Caudate nucleus (tissue), 63 donors: ENCODE measurements at places on chromosomes 4 and X.

DNA sequence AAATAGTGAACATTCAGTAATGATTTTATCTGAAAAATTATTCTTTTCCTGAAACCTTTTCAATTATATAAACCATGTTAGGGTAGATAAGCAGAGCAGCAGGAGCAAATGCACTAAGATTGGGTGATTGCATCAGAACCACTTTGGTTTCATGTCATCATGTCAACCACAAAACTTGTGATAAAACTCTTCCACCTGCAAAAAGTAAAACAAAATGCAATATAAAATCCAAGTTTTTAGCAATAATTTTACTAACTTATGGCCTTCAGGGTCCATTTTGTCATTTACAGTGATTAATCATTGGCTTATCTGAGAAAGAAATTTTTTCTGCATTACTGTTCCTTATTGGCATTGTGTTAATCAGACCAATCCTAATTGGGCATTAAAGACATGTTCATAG is 42.4 kb downstream of the NHS start:
- DNase-seq, result no peak

- no peak for DNase-seq
Measured at GRCh38 chr4:26020083-26020668, 106.2 kb downstream of the SMIM20 start.

DNA sequence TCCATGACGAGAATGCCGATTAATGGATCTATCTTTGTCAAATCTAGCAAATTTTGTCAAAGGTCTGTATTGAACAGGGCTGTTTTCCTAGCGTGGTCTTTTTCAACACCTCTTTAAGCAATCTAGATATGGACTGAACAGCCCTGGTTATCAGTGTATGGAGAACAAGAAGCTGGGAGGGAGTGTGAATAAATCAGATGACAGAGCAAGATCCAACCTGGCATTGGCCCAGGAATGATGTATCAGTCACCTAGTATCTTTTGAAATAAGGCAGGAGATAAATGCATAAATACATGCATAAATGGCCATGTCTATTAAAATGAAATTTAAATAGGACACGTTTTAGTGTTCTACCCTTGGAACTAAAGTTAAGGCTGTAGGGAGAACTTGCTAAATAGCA is 15.7 kb upstream of the AP1S2 start:
- no peak for DNase-seq

- DNase-seq, result no peak
Measured at GRCh38 chr4:145502809-145503208, 21.2 kb downstream of the SMAD1 start.

DNA sequence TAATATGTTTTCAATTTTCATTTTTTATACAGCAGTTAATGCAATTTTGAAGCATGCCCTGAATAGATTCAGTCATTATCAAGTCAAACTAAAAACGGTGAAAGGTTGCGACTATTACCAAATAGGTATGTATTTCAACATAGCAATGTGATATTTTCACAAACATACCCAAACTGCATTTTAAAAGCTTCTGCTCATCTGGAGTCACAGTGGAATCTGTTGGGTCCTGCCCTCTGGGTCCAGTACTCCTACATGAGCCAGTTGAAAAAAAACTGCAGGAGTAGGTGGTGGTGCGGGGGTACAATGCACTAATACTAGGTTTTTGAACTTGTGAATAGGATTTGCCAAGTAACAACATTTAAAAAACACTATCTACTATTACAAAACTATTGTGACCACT is 938 bp downstream of the GPR34 start:
- DNase-seq, result no peak

GRCh38 chr4:93764639-93765246 is 63.8 kb upstream of the ATOH1 start:
- DNase-seq, result no peak

DNA sequence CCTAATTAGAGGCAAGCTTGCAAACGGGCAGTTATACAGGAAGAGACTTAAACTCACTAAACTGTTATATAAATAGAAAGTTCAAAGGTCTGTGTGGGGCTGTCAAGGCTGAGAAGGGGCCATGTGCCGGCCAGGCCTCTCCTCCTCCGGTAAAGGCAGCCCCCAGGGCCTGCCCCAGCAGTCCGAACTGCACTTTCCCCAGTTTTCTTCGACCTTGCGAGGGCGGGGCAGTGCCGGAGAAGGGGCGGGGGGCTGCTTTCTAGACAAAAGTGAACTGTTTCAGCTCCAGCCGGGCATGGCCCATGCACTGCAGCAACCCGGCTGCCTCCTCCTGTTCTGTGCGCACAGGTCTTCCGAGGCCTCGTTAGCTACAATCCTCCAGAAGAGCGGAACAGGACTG is 4.1 kb downstream of the AFF2 start:
- no peak for DNase-seq

GRCh38 chr4:130812117-130812765 is 1716.3 kb downstream of the C4orf33 start:
- DNase-seq, result no peak

DNA sequence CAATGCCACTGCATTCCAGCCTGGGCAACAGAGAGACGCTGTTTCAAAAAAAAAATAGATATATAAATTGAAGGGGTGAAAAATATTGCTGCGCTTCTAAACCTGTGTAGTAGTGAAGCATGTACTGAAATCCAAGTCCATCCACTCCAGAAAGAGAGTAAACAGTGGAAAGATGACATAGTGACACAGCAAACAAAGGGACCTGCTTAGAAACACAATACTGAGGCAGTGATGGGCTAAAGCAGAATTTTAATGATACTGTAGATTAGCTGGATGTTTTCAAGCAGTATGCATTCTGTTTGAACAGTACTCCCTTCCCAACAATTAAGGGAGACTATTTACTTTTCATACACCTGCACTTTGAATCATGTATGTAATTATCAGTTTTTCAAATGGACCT is 42.5 kb downstream of the TFDP3 start:
- DNase-seq, result no peak

DNA sequence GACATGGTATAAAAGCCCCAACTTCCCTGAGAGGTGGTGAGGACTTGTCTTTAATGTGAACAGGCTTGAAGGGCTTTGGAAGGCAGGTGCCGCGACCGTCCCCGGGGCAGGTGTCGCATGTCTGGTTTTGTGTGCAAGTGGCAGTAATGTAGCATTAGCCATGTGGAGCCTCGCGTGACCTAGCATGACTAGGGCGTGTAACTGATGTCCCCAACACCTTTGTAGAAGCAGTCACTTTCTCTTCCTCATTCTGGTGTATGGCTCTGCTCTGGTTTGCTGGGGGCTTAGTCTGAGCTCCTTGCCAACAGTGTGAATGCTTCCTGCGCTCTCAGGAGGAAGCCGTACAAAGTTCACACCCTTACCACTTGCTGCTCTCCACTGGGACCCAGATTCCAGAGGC is 145.7 kb downstream of the AMMECR1 start:
- no peak for DNase-seq

DNA sequence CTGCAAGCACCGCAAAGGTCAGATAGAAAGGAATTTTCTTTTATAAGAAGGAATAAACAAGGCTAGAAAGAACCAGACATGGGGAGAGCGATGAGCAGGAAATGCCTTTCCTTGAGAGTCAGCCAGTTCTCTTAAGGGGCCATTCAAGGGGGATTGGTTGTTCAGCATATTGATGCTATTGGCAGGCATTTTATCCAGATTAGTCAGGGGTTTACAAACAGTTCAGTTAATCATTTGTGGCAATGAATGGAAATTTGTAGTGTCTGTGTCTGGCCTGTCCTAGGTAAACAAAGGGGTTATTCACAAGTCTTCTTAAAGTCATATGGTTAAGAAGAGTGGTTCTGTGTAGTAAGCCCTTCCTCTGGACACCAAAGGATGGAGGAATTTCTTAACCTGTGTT is 184.7 kb upstream of the FRMPD4 start:
- DNase-seq, result no peak
